ENCODE measurements at places on chromosomes 2 and 18.
A peak's percentile ranks its signal among the peaks of the same experiment; 100 is the strongest.

GRCh38 chr2:215697496-215697895 is 261.6 kb upstream of the FN1 start:
- H3K4me1 ChIP-seq, result no peaks in the 10 kb centered on the region
- no peak overlapping the region for H3K4me3 ChIP-seq
- DNase-seq, result no peak
- H3K27ac ChIP-seq, result no peak overlapping the region

GRCh38 chr2:23381084-23381483 is 3.9 kb upstream of the KLHL29 start:
- H3K27ac ChIP-seq, result peak overlapping the region; percentile 86
- peak overlapping the region; percentile 81 for H3K4me3 ChIP-seq
- no peaks in the 10 kb centered on the region for H3K36me3 ChIP-seq

- DNase-seq, result no peak
- no peak overlapping the region for H3K4me3 ChIP-seq
- peaks cover 6% of the 10 kb centered on the region for H3K27me3 ChIP-seq
- H3K27ac ChIP-seq, result no peak overlapping the region
- H3K36me3 ChIP-seq, result no peaks in the 10 kb centered on the region
These were observed 225.3 kb downstream of the MC4R start for GRCh38 chr18:60147323-60147722.

DNA sequence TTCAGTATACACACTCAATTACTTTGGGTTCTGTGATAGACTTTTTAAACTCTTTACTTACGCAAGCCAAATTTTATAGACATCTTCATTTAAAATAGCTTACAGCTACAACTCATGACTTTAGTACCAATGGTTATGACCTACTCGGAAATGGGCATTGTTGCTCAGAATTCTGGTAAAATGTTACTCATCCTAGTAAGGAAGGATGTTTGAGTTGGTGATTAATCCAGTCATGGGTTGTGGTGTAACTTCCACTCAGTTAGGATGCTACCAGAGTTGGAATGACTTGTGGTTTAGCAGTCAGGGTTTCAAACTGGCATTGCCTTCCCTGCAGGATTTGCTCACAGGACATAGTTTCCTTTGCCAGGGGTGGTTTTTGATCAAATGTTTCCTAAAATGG is 7.4 kb upstream of the NPC1 start:
- no peaks in the 10 kb centered on the region for H3K36me3 ChIP-seq
- DNase-seq, result no peak
- no peak overlapping the region for H3K27ac ChIP-seq
- H3K27me3 ChIP-seq, result no peaks in the 10 kb centered on the region
- no peak overlapping the region for H3K4me3 ChIP-seq
- H3K4me1 ChIP-seq, result peaks cover 10% of the 10 kb centered on the region

GRCh38 chr18:6879508-6880195 is 150.1 kb downstream of the ARHGAP28 start:
- no peak for DNase-seq
- no peaks in the 10 kb centered on the region for H3K4me1 ChIP-seq
- no peak overlapping the region for H3K4me3 ChIP-seq
- H3K36me3 ChIP-seq, result no peaks in the 10 kb centered on the region
- H3K27me3 ChIP-seq, result no peaks in the 10 kb centered on the region

DNA sequence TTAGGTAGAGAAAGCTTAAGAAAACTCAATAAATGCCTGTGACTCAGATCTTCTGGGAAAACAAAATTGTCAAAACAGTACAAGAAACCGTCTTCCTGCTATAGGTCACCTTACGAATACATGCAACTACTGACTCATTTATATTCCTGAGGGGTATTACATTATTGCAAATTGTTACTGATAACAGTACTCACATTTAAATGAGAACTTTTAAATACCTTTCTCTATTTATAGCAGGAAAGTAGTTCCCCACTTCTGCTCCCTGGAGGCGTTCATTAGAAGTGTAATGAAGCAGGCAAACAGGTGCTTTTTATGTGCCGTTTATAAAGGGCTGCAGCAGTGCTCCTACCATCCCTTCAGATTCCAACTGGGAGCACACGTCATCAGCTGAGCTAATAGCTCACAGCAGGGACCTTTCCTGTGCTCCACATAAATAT is 65.1 kb upstream of the RPRM start:
- H3K27me3 ChIP-seq, result no peaks in the 10 kb centered on the region
- H3K27ac ChIP-seq, result no peak overlapping the region
- no peak overlapping the region for H3K4me3 ChIP-seq
- H3K36me3 ChIP-seq, result no peaks in the 10 kb centered on the region
- DNase-seq, result no peak

DNA sequence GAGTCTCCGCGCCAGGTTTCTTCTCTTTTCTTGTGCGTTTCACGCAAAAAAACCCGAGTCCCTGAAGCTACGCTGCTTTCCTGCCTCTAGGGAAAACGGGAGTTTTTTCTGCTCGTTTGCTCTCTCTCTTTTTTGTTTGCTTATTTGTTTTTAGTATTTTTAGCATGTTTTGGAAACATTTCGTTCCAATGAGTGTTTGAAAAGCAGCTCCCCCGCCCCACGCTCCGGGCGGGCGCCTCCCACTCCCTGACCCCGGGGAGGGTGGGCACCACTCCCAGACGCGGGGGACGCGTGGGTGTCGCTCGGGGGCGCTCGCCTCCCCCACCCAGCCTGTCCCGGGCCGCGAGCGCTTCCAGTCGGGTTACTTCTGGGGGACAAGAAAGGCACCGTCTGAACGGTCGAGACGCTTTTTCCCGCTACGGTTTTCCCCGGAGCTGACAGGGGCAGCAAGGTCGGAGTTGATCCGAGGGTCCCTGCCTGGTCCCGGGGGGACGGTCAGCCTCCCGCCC is 446 bp upstream of the EFHD1 start:
- H3K4me3 ChIP-seq, result peak overlapping the region; percentile 45
- peaks cover 38% of the 10 kb centered on the region for H3K27me3 ChIP-seq
- no peak for DNase-seq
- H3K4me1 ChIP-seq, result peaks cover 8% of the 10 kb centered on the region
- H3K36me3 ChIP-seq, result no peaks in the 10 kb centered on the region

DNA sequence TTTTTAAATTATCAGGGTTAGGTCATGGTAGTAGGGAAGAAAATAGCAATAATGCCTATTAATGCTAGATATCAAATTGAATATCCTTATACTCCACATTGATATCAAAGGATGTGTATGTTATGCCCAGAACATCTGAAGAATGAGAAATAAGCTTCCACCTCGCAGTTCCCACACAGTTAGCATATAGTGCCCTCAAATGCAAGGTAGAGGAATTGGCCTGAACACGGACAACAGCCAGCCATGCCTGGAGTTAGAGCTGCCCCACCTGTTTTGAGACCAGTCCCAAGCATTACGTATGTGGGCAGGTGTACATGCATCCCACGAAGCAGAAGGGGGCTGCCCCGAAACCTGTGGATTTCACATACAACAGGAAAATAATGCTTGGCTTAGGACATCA is 79.6 kb downstream of the SUMO1 start:
- peaks cover 6% of the 10 kb centered on the region for H3K27me3 ChIP-seq
- no peak for DNase-seq
- no peak overlapping the region for H3K27ac ChIP-seq
- no peaks in the 10 kb centered on the region for H3K36me3 ChIP-seq

DNA sequence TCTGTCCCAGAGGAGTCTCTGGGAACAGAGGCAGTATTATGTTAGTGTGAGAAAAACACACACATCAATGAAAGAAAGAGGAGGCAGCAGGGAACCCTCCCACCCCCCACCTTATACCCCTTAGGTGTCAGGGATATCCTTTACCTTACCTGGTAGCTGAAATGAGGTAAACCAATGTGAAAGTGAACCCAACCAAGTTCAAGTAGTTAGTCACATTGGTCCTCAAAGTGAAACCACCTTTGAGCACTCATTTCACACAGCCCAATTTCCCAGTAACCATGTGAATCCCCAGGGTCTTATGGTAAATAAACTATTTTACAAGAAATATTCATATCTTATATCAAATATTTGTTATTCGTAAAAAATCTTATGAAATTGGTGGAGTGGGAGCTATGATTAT is 377.8 kb downstream of the LRATD1 start:
- no peaks in the 10 kb centered on the region for H3K36me3 ChIP-seq
- peaks cover 1% of the 10 kb centered on the region for H3K27me3 ChIP-seq
- DNase-seq, result no peak
- no peak overlapping the region for H3K27ac ChIP-seq
- H3K4me3 ChIP-seq, result no peak overlapping the region

GRCh38 chr2:185318271-185318724 is 420.3 kb upstream of the FSIP2 start:
- no peaks in the 10 kb centered on the region for H3K27me3 ChIP-seq
- DNase-seq, result no peak
- H3K36me3 ChIP-seq, result no peaks in the 10 kb centered on the region
- no peak overlapping the region for H3K4me3 ChIP-seq
- no peaks in the 10 kb centered on the region for H3K4me1 ChIP-seq

- no peak overlapping the region for H3K4me3 ChIP-seq
- no peaks in the 10 kb centered on the region for H3K36me3 ChIP-seq
- peaks cover 4% of the 10 kb centered on the region for H3K4me1 ChIP-seq
- H3K27me3 ChIP-seq, result peaks cover 52% of the 10 kb centered on the region
- DNase-seq, result no peak
- H3K27ac ChIP-seq, result no peak overlapping the region
These were observed 691 bp upstream of the THSD7B start for GRCh38 chr2:136764452-136765255.

DNA sequence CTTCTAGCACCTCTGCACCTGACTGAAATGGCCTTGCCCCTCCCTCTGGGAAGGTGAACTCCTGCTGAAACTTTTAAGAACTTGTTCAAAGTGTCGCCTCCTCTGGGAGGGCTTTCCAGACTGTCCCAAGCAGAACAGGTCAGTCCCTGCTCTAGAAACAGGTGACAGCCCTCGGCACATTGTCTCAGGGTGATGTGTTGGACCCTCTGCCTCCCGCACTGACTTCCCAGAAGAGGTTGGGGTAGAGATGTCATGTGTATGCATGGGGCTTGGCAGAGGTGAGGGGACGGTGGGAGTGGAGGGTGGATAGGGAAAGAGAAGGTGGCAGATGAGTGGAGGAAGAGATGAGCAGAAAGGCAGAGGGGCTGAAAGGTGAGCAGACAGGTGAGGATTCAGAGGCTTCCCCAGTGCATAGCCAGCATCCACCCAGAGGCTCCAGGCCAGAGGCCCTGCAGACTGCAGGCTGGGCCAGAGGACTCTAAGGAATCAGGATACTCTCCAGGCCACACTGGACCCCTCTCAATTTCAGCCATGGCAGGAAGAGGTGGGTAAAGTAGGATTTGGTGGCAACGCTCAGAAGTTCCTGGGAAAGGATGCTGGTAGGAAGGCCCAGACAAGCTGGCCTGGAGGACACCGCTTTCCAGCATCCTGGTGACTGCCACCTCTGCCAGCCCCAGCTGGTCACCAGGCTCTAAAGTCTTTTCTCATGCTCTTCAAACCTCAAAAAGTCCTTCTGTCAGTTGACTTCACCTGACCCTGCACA is 24.8 kb upstream of the TNS1 start:
- no peaks in the 10 kb centered on the region for H3K27me3 ChIP-seq
- no peak overlapping the region for H3K27ac ChIP-seq
- no peak overlapping the region for H3K4me3 ChIP-seq
- no peaks in the 10 kb centered on the region for H3K36me3 ChIP-seq

- H3K4me3 ChIP-seq, result no peak overlapping the region
- no peaks in the 10 kb centered on the region for H3K4me1 ChIP-seq
- H3K36me3 ChIP-seq, result no peaks in the 10 kb centered on the region
- no peak overlapping the region for H3K27ac ChIP-seq
These were observed 31.3 kb upstream of the LRATD1 start for GRCh38 chr2:14601156-14601770.

GRCh38 chr2:191051825-191052778 is 38.1 kb upstream of the STAT1 start:
- H3K36me3 ChIP-seq, result no peaks in the 10 kb centered on the region
- H3K27me3 ChIP-seq, result peaks cover 9% of the 10 kb centered on the region
- no peak for DNase-seq
- H3K27ac ChIP-seq, result no peak overlapping the region

DNA sequence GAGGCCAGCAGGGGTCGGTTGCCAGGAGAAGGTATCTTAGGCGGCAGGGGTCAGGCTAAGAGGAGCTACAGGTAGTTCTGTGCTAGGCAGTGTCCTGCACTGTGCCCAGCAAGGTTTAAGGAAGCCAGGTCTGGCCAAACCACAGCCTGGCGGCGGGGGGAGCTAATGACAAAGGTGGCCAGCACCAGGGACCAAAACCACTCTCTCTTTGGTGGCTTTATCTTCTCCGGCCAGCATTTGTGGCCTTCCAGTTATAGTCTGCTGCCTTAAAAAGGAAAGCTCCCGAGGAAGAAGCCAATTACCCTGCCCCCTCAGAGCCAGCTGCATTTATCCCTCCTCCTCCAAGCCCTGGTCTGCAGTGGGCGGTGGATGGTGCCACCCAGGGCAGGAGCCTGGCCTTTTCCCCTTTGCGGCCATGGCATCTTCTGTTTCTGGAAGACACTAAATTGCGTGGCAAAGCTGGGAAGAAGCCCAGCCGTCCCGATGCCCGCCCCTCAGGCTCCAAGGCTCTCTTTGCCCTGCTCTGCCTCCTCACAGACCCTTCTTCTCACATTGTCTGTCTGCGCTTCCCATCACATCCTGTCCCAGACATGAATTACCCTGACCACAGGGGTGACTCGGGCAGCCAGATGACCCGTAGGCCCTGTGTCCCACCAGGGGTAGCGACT is 94.6 kb downstream of the EN1 start:
- H3K36me3 ChIP-seq, result no peaks in the 10 kb centered on the region
- no peak for DNase-seq
- peaks cover 7% of the 10 kb centered on the region for H3K27me3 ChIP-seq
- H3K4me1 ChIP-seq, result no peaks in the 10 kb centered on the region
- H3K4me3 ChIP-seq, result no peak overlapping the region
- H3K27ac ChIP-seq, result no peak overlapping the region

DNA sequence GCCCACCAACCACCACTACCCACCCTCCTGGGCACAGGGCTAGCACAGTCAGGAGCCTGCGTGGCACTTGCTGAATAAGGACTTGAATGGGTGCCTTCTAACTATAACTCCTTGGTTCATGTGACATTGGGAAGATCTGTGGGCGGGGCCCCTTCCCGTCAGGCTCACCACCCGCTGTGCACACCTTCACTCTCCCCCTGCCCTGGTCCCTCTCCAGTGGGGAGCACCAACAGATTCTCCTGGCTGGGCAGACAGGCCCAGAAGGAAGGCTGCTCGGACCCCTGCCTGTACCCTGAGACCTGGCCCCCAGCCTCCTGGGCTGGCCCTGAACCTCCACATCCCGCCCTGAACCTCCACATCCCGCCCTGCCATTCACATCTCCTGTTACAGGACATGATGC is 33.4 kb upstream of the POMC start:
- H3K36me3 ChIP-seq, result no peaks in the 10 kb centered on the region
- H3K4me1 ChIP-seq, result peaks cover 22% of the 10 kb centered on the region
- no peak for DNase-seq

- H3K27me3 ChIP-seq, result no peaks in the 10 kb centered on the region
- H3K4me1 ChIP-seq, result peaks cover 2% of the 10 kb centered on the region
- H3K36me3 ChIP-seq, result no peaks in the 10 kb centered on the region
- no peak overlapping the region for H3K27ac ChIP-seq
These were observed 39.7 kb downstream of the SMAD7 start for GRCh38 chr18:48910972-48911545.

GRCh38 chr2:21981127-21981526 is 857.4 kb downstream of the TDRD15 start:
- H3K27ac ChIP-seq, result no peak overlapping the region
- H3K4me3 ChIP-seq, result no peak overlapping the region
- H3K27me3 ChIP-seq, result no peaks in the 10 kb centered on the region
- DNase-seq, result no peak
- no peaks in the 10 kb centered on the region for H3K4me1 ChIP-seq

GRCh38 chr2:45647356-45647755 is 4.1 kb upstream of the PRKCE start:
- H3K27ac ChIP-seq, result peak overlapping the region; percentile 12
- H3K36me3 ChIP-seq, result peaks cover 6% of the 10 kb centered on the region
- H3K27me3 ChIP-seq, result peaks cover 2% of the 10 kb centered on the region
- H3K4me1 ChIP-seq, result peaks cover 25% of the 10 kb centered on the region
- DNase-seq, result no peak
- H3K4me3 ChIP-seq, result no peak overlapping the region
